WTC11 (cell line): ENCODE measurements at places on chromosomes 11 and 22. TPM values are rescaled to one million over a fixed set of nuclear protein-coding genes. Genes with fewer than 3 reads are reported as not detected.

GRCh38 chr11:74085542-74085892, 76.6 kb upstream of the UCP3 start:
- peaks cover 26% of the 10 kb centered on the region for H3K36me3 ChIP-seq
- H3K27ac ChIP-seq = no peak overlapping the region
- H3K4me3 ChIP-seq = no peak overlapping the region
- DNase-seq = no peak
- no peaks in the 10 kb centered on the region for H3K4me1 ChIP-seq

DNA sequence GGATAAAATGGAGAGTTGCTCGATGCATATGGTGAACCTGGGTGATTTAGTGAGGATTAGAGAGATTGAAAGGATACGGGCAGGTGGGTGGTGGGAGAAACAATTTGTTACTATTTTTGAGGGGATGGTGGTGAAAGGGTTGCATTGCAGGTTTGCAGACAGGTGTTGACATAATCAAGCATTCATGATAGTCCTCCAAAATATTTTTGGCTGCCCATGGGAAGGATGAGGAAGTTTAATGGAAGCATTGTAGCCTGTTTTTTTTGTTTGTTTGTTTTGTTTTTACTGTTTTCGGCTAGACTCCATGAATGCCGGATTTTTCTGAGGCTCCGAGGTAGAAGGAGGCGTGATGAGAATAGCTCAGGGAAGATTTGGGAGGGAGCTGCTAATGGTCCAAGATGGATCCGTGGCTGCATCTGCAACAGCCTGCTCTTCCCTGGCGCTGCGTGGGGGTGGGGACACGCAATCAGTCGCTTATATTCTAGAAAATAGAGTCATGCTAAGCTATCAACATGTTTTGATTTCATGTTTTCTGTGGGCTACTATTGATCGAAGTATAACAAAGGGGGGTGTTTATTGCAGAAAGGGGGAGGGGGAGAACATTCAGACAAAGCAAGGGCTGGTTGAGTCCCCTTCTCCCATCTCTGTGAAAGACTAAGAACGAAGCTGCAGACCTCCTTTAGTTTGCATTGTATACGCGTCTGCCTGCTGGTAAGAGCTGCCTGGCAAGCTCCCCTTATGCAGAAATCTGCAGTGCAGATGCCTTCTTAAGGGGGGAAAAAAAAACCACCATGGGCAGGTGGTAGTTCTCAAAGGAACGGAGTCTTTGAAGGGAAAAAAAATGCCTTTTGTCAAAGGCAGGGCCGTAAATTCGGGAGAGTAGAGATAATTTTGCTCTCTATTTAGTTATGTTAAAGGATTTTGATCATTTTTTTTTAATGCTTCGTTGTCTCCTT, 1.0 kb downstream of the RTN3 start:
- no peaks in the 10 kb centered on the region; the same call in none of the 2 replicates for H3K27me3 ChIP-seq
- H3K4me1 ChIP-seq = peaks cover 33% of the 10 kb centered on the region
- H3K27ac ChIP-seq = peak overlapping the region; percentile 84
- H3K36me3 ChIP-seq = no peaks in the 10 kb centered on the region
- H3K4me3 ChIP-seq = peak overlapping the region; percentile 93
- no peak for DNase-seq

DNA sequence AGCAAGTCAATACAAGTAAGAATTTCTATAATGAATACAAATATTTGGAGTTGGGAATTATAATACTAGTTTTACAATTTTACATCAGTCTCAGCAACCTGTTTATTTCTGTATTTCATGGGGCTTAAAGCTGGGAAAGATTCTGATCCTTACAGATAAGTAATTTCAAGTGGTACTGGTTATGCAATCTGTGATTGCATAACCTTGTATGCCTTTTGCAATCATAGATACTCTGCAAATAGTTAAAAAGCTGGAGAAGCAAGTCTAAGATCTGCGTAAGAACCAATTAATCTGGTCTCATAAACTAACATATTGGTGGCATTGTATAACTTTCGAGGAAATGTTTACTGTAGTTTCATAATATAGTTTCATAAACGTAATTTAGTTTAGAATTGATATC, 198.3 kb upstream of the PGR start:
- H3K36me3 ChIP-seq = no peaks in the 10 kb centered on the region
- no peak for DNase-seq
- no peak overlapping the region for H3K4me3 ChIP-seq
- H3K4me1 ChIP-seq = peaks cover 3% of the 10 kb centered on the region; the same call in 1 of the 2 replicates

- H3K4me3 ChIP-seq = peak overlapping the region; percentile 99
- peaks cover 5% of the 10 kb centered on the region; the same call in 1 of the 2 replicates for H3K36me3 ChIP-seq
- no peaks in the 10 kb centered on the region; the same call in 1 of the 2 replicates for H3K27me3 ChIP-seq
- H3K4me1 ChIP-seq = peaks cover 36% of the 10 kb centered on the region
These were observed 504 bp upstream of the ZNF215 start for GRCh38 chr11:6925636-6926207.

- H3K27ac ChIP-seq = no peak overlapping the region
- peaks cover 10% of the 10 kb centered on the region for H3K4me1 ChIP-seq
- H3K27me3 ChIP-seq = peaks cover 28% of the 10 kb centered on the region
- no peak overlapping the region for H3K4me3 ChIP-seq
- peaks cover 7% of the 10 kb centered on the region for H3K36me3 ChIP-seq
- DNase-seq = no peak
These were observed 2.2 kb downstream of the RNF185 start for GRCh38 chr22:31162015-31162765.

- H3K36me3 ChIP-seq = peaks cover 12% of the 10 kb centered on the region
- H3K4me3 ChIP-seq = no peak overlapping the region
- DNase-seq = no peak
- no peaks in the 10 kb centered on the region for H3K27me3 ChIP-seq
- peak overlapping the region; percentile 41; the same call in 1 of the 2 replicates for H3K27ac ChIP-seq
These were observed 30.0 kb downstream of the PPP2R1B start for GRCh38 chr11:111736181-111736590.

DNA sequence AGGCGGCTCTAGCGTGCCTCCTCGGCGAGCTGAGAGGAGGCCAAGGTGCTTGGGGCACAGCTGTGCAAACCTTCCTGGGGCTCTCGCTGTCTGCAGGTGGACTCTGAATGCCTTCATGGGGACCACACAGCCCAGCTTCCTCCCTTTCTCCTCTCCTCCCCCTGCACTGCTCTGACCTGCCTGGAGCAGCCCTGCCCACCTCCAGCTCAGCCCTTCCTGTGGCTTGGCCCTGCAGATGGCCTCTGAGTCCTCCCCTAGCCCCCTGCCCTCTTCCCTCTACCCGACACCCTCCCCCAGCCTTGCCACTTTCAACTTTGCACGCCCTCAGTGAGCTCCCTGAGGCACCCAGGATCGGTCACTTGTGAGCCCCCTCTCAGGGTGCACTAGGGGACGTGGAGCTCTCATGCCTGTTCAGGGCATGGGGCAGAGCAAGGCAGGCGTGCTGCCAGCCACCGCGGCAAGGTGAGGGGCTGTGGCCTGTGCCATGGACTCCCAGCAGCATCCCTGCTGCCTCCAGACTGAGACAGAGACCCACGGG, 31.4 kb downstream of the PPM1F start:
- 0 out of 2 replicates have a peak, but pooled peaks cover 3% of the 10 kb centered on the region for H3K36me3 ChIP-seq
- peak; percentile 37 for DNase-seq
- H3K4me3 ChIP-seq = no peak overlapping the region

DNA sequence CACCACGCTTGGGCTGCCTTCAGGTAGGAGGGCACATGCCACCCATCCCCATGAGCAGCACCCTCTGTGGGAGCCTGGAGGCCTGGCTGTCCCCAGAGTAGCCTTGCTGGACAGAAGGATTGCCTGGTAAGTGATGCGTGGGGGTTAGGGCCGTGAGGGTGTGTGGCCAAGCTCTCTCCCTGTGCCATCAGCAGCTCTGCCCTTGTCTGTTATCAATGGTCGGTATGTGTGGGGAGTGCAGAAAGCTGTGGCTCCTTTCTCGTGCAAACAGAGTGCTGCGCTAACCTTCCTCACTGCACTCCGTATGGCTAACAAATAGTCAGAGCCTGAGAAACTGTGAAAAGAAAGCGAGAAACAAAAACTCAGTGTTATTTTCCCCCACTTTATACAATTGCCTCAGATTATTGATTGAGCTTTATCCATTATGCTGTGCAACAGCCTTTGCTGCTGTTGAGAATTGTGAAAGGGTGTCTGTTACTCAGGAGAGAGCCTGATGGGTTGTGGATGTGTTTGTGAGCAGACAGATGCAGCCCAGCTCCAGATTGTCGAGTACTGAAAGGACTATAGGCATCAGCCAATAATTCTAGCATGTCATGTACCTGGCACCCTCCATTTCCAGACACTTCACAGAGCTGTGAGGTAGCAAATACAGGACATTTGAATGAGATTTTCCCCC, 432.2 kb downstream of the NTM start:
- peak overlapping the region; percentile 69; the same call in 1 of the 2 replicates for H3K27ac ChIP-seq
- DNase-seq = no peak
- H3K4me3 ChIP-seq = no peak overlapping the region
- peaks cover 6% of the 10 kb centered on the region; the same call in 1 of the 2 replicates for H3K27me3 ChIP-seq
- no peaks in the 10 kb centered on the region for H3K36me3 ChIP-seq

DNA sequence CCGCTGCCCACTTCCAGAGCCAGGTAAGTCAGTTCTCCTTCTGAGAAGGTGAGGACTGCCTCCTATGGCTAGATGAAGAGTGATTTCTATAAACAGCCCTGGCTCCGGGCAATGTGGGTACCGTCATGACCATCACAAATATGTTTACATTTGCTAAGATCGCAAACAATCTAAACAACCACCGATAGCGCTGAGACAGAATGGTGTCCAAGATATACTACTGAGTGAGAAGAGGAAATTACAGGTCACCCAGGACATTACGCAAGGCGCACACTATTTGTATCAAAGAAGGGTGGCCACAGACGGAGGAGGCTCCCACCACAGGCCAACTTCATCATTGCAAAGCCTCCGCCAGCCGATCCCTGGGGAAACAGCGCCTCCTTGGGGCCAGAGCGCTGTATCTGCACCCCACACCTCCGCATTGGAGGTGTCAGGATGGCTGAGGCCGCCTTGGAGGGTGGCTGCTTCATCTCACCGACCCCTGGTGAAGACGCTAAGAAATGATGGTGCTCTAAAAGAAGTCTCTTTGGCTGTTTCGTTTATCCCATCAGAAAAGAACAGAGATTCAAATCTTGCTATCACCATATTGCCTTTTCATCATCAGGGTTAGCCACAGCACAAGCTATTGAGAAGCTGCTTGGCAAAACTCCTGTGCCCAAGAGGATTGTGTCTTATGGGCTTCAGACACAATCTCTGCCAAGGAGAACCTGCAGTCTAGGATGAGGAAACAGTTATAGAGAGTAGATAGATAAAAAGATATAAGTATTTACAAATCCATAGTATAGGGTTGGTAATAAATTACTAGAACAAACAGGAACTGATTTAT, 12.3 kb upstream of the ASRGL1 start:
- peaks cover 17% of the 10 kb centered on the region for H3K4me1 ChIP-seq
- no peaks in the 10 kb centered on the region for H3K36me3 ChIP-seq
- H3K27me3 ChIP-seq = peaks cover 15% of the 10 kb centered on the region

DNA sequence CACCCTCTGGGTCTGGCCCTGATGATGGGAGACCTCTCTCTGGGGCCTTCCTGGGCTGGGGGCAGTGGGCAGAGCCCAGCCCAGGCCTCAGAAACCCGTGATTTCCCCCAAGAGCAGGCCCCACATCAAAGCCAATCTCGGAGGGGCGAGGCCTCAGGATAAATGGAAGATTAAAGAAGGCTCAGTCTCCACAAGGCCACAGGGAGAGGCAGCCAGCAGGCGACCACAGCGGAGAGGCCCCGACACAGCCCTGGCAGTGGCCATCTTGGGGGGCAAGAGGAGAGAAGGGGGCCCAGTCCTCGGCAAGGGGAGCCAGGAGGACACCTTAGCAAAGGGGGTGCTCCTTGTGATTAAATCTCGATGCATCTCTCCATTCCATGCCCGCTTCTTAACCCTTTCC, 12.5 kb upstream of the CREB3L1 start:
- no peaks in the 10 kb centered on the region; the same call in 1 of the 2 replicates for H3K27me3 ChIP-seq
- H3K27ac ChIP-seq = no peak overlapping the region
- H3K36me3 ChIP-seq = no peaks in the 10 kb centered on the region
- DNase-seq = no peak
- no peak overlapping the region for H3K4me3 ChIP-seq

- peaks cover 36% of the 10 kb centered on the region for H3K4me1 ChIP-seq
- no peaks in the 10 kb centered on the region for H3K36me3 ChIP-seq
- no peak for DNase-seq
- H3K27me3 ChIP-seq = peaks cover 80% of the 10 kb centered on the region
These were observed 1.4 kb downstream of the TENM4 start for GRCh38 chr11:79439410-79439885.

DNA sequence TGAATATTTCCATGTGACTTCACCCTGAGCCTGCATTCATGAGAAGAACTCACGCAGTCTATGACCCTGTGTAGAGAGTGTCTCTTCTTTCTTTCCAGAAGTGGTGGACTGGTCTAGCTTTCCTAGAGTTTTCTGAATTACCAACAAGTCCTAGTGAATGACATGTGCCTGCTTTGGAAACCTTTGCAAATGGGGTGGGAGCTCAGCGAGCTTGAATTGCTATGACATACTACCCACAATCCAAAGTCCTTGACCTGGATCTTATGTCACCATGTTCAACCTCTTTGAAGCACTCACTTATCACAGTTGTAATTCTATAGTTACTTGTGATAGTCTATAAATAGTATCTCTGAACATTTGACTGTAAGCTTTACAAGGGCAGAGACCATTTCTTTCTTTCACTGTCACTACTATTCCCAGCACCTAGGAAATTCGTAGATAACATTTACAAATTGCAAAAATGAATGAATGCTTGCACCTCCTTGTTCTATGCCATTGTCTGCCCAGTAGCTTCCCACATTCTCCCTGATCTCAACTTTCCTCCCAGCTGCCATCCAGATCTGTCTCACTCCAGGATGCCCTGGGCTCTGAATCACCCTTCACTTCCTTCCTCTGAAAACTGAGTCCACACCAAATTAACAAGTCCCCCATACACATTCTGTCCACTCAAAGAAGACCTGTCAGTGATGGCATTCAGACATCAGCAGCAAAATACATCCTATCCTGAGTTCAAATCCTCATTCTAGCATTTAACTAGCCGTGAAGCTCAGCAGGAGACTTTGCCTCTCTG, 201.9 kb upstream of the SESN3 start:
- peaks cover 26% of the 10 kb centered on the region for H3K4me1 ChIP-seq
- H3K27me3 ChIP-seq = peaks cover 3% of the 10 kb centered on the region; the same call in 1 of the 2 replicates
- H3K27ac ChIP-seq = no peak overlapping the region

NCAM1 gene
- total RNA-seq = 5.4 to 5.9 TPM (median 5.5 TPM) in 3 replicates

USP2 gene
- 7.3 to 8.2 TPM (median 8.0 TPM) in 3 replicates for total RNA-seq

INTS4 gene
- 34.2 to 37.9 TPM (median 34.2 TPM) in 3 replicates for total RNA-seq

C11orf97 gene
- total RNA-seq = not detected in 3 replicates

MS4A15 gene
- 0.09 to 0.41 TPM (median 0.39 TPM) in 3 replicates for total RNA-seq
